ENCODE measurements at places on chromosomes 13 and 19.

GRCh38 chr13:29849731-29850212 is 645 bp downstream of the UBL3 start:
- peak; percentile 27 for DNase-seq

DNA sequence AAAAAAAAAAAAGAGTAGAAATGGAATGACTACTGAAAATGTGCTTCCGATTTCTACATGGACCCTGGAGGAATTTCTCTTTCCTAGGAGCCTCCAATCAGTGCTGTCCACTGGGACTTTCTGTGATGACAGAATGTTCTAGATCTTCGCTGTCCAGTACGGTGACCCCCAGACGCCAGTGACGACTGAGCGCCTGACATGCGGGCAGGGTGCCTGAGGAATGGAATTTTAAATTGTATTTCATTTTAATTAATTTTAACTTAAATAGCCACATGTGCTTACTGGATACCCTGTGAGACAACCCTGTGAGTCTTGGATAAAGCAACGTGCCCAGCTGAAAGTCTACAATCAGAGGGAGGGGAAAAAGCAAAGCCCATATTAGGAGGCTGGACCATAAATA is 4.1 kb upstream of the TLE6 start:
- DNase-seq: no peak

DNA sequence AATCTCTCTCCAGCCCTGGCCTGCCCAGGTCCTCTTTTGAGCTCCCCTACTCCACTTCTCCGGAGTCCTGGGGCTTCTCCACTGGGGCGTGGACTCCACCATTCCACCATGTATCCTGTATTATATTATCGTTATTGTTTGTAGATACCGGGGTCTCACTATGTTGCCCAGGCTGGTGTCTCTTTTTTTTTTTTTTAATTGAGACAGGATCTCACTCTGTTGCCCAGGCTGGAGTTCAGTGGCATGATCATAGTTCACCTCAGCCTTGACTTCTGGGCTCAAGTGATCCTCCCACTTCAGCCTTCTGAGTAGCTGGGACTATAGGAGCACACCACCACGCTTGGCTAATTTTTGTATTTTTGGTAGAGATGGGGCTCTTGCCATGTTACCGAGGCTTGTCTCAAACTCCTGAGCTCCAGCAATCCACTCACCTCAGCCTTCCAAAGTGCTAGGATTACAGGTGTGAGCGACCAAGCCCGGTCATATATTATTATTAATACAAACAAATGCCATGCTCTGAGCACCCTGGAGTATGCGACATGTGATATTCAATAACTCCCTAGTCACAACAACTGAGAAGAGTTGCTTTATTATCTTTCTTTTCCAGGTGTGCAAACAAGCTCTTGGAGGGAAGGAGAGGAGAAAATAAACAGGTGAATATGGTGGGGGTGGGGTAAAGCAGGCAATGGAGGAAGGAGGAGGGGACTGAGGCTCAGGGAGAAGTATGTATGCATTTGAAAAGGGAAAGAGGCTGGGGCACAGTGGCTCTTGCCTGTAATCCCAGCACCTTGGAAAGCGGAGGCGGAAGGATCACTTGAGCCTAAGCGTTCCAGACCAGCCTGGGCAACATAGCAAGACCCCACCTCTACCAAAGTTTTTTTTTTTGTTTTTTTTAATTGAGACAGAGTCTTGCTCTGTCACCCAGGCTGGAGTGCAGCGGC is 2.8 kb upstream of the CERS4 start:
- DNase-seq: no peak

DNA sequence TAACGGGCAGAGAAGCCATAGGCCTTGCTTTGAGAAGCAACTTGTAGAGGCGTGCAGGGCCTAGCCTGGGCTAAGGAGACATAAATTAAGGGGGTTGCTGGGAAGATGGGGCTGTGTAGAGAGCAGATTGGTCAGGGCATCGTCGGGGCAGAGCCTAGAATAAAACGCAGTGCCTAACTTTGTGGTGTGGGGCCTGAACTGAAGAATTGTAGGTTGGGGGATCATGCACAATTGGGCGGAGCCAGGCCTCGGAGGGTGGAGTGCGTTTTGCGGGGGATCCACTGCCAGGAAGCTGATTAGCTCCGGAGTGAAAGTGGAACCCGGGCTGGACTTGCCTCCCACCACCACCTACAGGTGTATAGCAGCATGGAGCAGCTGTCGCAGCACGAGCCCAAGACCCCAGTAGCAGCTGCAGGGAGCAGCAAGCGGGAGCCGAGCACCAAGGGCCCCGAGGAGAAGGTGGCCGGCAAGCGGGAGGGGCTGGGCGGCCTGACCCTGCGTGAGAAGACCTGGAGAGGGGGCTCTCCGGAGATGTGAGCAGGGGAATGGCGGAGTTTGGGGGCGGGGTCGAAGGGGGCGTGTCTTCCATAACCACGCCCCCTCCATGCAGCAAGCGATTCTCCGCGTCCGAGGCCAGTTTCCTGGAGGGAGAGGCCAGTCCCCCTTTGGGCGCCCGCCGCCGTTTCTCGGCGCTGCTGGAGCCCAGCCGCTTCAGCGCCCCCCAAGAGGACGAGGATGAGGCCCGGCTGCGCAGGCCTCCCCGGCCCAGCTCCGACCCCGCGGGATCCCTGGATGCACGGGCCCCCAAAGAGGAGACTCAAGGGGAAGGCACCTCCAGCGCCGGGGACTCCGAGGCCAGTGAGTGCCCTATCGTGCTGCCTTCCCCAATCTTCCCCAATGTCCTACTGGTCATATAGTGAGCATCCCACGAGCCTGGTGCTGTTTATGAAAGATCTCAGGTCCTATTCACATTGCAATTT is 13.8 kb downstream of the DNASE2 start:
- no peak for DNase-seq

GRCh38 chr19:38949580-38950367 is 19.0 kb downstream of the MRPS12 start:
- DNase-seq: peak; percentile 76

- peak; percentile 38 for DNase-seq
Measured at GRCh38 chr19:8393871-8394250, 3.7 kb downstream of the RAB11B start.

GRCh38 chr13:90070837-90071525 is 1276.5 kb upstream of the MIR17HG start:
- DNase-seq: no peak

- DNase-seq: no peak
Measured at GRCh38 chr13:44620057-44620456, 43.9 kb upstream of the TSC22D1 start.

DNA sequence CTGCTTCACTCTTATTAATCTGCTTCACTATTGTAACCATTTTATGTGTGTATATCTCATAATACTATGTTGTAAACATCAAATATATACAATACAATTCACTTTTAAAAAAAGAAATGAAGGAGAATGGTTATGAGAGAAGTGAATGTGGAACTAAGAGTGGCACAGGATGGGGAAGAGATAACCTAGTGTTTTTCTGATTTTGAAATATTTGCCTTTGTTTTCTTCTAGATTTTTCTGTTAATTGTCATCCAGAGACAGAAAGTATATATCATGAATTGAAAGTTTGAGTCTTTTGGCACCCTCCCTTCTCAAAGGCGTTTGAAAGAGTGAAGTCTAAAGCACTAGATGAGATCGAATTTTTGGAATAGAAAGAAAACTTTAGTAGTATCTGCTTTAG is 2.8 kb downstream of the DNAJC3 start:
- DNase-seq: no peak

DNA sequence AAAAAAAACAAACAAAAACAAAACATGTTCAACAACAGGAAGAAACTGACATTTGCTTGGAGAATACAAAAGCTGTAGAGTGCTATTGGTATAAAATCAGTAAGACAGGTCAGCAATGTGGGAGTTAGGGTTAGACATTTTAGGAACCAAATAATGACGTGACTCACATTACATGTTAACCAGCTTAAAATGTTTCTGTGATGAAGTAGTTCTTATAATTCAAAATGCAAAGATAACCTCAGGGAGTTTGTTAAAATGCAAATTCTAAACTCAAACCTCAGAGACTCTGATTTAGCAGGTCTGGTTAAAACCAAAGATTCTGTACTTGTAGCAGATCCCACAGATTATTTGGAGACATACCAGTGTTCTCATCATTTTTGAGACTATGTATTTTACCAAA is 549.4 kb upstream of the SLITRK1 start:
- no peak for DNase-seq

- DNase-seq: peak; percentile 12
Measured at GRCh38 chr13:50387051-50387581, 371.9 kb downstream of the KCNRG start.
